Heart left ventricle (tissue), 16 donors: ENCODE measurements at places on chromosomes 11 and 22. TPM values are rescaled to one million over a fixed set of nuclear protein-coding genes. Genes with fewer than 3 reads are reported as not detected.

GRCh38 chr11:10673501-10674062 is 20.0 kb downstream of the IRAG1 start:
- no peak for DNase-seq

GRCh38 chr22:24407884-24408283 is 19.5 kb upstream of the ADORA2A start:
- DNase-seq = no peak

OR51E2 gene
- 0.36 TPM for total RNA-seq

OR8U1 gene
- not detected for total RNA-seq
